ENCODE measurements at places on chromosomes 1 and 21.

DNA sequence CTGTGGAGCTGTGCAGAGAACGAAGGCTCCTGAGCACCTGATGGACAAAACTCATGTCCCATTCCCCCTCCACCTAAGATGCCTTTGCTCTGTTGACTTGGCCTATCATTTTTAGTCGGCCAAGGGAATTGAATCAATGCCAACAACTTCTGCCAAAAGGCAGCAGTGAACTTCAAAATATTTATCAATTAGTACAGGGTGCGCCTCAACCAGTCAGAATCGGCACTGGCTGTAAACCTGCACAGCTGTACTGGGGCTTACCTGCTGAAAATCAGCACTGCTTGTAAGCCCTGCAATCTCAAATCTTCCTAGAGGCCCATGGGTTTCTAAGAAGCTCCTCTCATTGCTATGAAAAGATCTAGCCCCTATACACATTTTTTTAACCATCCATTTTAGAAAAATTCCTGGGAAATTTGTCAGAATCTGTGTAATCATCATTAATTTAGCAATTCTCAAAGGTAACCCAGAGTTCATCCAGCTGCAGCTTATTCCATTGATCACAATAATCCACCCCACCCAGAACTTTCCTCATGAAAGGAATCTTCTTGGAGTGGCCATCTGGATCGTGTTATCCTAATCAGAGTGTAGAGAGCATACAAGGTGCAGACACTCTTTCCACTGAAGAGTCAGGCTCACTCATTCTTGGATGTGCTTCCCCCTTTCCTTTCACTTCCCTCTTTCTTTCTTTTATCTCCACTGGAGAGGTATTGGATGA is 40.2 kb downstream of the ADAMTS1 start:
- DNase-seq, result no peak

DNA sequence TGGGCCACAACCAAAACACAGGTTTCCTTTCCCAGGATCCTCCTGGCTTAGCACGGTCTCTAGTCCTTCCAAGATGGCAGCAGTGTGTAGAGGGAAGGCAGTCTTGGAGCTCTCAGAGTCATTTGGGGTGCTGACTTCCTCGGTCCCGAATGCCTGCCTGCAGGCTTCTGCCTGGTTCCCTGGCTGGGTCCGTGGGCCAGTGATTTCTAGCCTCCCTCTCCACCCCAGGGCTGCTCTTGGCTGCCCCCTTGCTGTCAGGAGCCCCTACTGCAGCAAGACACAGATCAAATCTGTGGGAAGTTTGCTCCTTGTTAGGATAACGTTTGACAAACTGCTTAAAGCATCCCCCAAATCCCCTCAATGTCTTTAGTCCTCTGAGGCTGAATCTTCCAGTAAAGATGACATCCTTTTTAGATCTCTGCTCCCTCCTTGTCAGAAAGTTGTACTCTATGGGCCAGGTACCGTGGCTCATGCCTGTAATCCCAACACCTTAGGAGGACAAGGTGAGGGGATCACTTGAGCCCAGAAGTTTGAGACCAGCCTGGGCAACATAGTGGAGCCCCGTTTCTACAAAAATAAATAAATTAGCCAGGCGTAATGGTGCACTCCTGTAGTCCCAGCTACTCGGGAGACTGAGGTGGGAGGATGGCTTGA is 272.5 kb downstream of the RRAGC start:
- DNase-seq, result no peak

DNA sequence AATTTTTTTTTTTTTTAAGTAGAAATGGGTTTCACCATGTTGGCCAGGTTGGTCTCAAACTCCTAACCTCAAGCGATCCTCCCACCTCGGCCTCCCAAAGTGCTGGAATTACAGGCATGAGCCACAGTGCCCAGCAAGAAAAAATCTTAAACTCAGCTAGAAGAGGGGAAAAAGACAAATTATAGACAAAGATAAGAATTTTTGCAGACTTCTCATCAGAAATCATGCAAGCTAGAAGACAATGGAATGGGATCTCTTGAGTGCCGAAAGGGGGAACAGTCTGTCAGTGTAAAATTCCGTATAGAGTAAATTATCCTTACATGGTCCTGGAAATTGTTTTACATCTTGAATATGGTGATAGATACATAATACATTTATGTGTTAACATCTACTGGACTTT is 294.4 kb downstream of the CAMTA1 start:
- no peak for DNase-seq

GRCh38 chr1:201268604-201269151 is 14.6 kb upstream of the PKP1 start:
- DNase-seq, result no peak
